Hematopoietic multipotent progenitor cell treated with erythropoietin and hydrocortisone succinate and interleukin-3 and kit ligand, for 8 days (in vitro differentiated cells): ENCODE measurements at places on chromosomes 4 and X.
A peak's percentile ranks its signal among the peaks of the same experiment; 100 is the strongest.

DNA sequence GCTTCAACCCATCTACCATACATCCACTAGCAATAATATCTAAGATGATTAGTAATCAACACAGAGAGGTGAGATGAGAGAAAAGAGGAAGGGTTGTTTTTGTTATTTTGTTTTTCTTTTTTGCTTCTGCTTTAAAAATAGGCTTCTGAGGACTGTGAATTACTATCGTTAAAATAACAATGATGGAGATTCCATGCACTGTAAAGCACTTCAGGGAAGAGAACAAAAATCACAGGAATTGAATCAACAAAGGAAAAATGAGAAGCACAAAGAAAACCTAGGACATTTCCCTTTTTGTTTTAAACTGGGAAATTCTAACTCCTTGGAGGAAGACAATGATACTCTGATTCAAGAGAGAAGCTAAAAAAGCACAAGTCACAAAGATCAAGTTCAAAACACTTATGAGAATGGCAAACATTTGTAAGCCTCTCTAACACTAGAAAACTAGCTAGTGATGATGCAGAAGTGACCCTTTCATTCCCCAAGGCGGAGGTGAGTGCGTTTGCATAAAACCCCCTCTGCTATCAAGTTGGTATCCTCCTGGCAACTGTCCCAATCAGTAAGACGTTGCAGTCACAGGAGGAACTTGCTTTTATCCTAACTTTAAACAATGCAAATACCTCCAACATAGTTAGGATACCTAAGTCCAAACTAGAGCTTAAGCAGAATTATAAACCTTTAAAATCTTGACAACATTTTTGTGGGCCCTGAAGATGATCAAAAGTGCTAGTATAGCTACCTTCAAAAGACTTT lies 308.5 kb downstream of the CAMK2D start:
- DNase-seq, result no peak

DNA sequence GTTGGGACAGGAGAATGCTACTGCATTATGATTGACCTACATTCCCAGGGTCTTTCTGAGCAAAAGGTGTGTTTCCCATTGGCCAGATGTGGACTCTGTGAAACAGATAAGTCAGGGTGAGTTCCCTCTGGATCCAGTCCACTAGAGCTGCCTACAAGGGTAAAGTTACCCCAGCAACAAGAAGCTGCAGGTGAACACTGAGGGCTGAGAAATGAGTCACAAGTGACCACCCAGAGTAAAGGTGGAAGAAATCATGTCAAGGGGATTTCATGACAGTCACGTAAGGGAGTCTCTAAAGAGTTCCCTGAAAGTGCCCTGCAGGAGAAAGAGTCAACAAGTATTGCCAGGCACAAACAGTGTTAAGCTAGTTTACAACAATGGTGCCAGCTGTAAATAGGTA lies 16.3 kb downstream of the F8A1 start:
- DNase-seq, result no peak

DNA sequence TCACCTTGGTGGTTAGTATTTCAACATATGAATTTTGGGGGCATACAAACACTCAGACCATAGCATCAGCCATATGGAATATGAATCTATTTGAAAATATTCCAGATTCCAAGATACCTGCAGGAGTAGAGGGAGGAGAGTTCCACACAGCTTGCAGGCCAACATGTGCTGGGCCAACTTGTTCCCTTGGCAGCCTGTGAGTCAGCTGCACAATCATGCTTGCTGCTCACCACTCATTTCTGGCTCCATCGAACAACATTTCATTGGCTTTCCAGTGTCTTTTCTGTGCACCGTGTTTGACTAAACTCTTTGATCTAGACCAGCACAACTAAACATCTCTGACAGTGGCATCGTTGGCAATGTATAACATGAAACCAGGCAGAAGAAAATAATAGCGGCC lies 282.5 kb upstream of the RASGEF1B start:
- no peak for DNase-seq

DNA sequence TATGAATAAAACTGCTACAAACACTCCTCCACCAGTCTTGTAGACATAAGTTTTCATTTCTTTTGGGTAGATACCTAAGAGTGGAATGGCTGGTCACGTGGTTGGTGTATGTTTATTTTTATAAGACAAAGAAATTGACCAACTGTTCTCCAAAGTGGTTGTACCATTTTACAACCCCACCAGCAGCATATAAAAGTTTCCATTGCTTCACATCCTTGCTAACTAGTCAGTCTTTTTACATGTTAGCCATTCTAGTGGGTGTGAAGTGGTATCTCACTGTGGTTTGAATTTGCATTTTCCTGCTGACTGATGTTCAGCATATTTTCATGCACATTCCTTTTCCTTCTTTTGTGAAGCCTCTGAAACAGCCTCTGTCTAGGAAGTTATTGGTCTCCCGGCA lies 76.2 kb upstream of the ADGRG2 start:
- DNase-seq, result no peak

- DNase-seq, result peak; percentile 51
These were observed 31.1 kb upstream of the WDR17 start for GRCh38 chr4:176034499-176034898.

DNA sequence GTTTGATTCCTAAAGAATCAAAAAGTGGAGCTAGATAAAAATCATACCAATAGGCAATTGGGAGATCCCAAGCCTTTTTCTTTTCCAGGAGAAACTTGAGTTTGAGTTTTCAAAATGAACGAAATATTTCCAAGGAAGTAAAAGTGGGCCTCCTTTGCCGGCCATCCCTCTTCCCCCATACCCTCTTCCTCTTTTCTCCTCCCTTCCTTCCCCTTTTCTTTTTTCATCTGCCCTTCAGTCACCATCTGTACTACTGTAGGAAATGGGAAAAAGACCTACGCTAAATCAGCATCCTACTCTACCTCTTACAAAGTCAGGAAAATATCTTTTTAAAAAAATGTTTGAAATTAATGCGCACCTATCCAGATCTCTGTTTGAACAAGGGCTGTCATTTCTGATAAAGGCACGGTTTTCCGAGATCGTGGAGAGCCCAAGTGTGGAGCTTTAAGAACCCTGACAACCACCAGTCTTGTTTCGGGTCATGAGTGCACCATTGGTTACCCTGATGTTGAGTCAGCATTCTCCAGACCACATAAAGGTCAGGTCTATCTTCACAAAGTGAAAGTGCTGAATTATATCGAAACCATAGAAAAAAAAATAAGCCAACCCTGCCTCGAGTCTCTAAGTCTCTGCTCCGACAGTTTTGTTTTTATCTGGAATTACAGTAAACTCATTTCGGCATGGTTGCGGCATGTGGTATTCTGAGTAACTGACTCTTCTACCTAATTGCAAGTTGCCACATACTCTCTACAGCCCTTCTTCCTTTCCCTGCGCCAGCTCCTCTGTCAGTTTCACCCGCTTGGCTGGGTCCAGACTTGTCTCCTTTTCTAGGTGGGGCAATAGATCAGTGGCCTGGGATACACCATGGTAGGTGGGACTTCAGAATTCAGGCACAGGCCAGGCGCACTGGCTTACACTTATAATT lies 140.2 kb upstream of the KLF3 start:
- peak; percentile 16 for DNase-seq

DNA sequence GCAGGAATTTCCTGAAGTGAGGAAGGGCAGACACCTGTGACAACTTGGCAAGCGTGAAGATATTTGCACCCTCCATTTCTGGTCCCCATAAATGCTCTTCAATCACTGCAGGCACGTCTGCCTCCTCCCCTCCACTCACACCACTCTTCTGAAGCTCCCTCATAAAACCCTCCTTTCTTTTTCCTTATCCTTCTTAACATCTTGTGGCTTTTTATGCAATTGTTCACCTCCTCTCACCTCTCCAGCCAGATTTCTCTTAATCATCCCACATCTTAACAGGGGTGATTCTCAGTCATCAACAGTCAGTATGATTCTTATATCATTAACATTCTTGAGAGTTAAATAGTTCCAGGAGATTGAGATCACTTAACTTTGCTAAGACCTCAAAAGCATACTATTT lies 277.4 kb downstream of the SPRY1 start:
- no peak for DNase-seq

GRCh38 chrX:8743126-8743732 lies 11.3 kb upstream of the ANOS1 start:
- DNase-seq, result peak; percentile 39

GRCh38 chr4:169184236-169184635 lies 86.5 kb downstream of the SH3RF1 start:
- DNase-seq, result no peak

GRCh38 chr4:123340381-123340701 lies 56.3 kb upstream of the SPRY1 start:
- no peak for DNase-seq

DNA sequence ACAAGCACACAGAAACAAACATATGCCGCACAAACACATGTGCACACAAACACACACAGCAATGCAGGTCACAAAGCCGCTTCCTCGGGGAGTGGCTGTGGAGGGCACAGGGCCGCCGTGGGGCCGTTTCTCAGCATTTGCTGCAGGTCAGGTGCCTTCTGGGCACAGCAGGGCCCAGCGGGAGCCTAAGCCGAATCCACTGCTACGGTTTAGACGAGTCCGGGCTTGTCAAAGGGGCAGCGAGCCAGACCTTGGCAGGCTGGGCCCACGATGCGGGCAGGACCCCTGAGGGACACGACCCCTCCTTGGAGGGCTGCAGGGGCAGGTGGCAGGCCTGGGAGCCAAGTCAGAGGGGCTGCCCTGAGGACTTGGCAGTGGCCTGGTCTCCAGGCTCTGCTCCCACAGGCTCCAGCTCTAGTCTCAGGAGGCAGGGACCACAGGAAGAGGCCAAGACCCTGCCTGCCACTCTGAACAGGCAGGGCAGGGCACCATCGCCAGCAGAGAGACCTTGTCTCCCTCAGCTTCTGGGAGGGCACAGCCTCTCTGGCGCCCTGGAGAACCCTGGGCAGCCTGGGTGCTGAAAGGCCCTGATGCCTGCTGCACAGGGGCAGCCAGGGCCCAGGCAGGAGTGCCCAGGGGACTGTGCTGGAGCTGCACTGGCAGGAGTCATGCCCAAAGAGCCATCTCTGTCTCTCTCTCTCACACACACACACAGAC lies 5.5 kb upstream of the ATP2B3 start:
- no peak for DNase-seq

- DNase-seq, result no peak
These were observed 242.8 kb upstream of the NDST4 start for GRCh38 chr4:115356176-115356575.
